SK-N-SH treated with all-trans-retinoic acid at 6 μM for 48 hours (cell line): ENCODE measurements at places on chromosomes 1 and 21.
A peak's percentile ranks its signal among the peaks of the same experiment; 100 is the strongest.

GRCh38 chr21:34182436-34182835 is 109.1 kb downstream of the MRPS6 start:
- no peak for ATAC-seq

DNA sequence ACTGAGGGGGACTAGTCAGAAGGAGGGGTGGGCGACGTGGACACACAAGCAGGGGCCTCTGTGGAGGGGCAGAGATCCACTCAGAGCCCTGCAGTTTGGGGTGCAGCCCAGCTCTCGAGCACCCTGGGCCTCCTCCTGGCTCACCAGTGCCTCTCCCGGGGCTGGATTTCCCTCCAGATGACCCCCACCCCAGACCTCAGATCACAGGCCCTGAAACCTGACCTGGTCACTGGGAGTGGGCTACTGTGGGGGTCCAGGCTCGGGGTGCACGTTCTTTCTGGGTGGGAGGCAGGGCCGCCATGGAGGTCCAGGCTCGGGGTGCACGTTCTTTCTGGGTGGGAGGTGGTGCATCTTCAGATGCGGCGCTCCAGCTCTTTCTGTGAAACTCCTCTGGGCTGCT is 10.3 kb upstream of the LHX4 start:
- no peak for ATAC-seq

DNA sequence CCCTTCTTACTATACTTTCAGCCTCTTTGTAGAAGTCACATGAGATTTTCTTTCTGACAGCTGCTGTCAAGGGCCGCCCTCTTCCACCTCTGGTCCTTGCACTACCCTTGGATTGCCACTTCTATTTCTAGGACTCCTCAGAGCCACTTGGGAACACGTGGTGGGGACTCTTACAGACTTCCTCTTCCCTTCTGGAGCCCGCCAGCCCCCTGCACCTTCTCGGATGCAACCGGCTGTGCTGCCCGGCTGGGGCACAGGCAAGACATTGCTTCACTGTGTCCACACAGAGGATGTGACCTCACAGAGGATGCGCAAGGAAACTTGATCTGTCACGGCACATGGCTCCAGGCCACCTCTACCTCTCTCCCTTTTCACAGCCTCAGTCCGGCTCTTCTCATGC is 2.4 kb upstream of the IKBKE start:
- ATAC-seq = no peak

- peak; percentile 23; the same call in 2 of the 3 replicates for ATAC-seq
Observed at GRCh38 chr1:30879940-30880677, 28.4 kb downstream of the SDC3 start.

DNA sequence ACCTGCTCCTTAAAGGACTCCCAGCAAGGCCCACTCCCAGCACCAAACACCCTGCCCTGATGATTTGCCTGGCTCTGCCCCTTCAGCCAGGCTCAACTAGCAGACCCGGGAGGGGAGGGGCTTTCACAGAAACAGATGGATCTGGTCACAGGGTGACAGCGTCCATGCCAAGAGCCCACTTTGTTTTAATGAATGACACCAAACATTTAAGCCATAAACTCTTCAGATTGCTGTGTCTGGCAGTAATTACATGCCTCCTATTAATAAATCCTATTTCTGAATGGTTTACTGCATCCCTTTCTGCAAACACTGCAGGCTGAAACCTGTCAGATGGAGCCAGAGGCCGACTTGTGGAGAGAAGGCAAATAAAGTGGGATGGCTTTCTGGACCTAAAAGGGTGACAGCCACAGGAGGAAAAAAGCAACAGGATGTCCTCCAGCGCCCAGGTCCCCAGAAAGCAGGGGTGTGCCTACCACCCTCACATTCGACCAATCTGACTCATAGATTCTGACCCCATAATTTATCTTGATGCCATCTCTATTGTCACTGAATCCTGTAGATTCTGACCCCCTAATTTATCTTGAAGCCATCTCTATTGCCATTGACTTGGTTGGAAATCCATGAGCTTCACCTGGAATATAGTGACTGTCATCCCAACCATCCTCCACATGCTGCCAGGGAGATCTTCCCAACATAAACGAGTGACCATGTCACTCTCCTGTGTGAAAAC is 200.9 kb downstream of the PLPP3 start:
- peak; percentile 11; the same call in 1 of the 3 replicates for ATAC-seq

DNA sequence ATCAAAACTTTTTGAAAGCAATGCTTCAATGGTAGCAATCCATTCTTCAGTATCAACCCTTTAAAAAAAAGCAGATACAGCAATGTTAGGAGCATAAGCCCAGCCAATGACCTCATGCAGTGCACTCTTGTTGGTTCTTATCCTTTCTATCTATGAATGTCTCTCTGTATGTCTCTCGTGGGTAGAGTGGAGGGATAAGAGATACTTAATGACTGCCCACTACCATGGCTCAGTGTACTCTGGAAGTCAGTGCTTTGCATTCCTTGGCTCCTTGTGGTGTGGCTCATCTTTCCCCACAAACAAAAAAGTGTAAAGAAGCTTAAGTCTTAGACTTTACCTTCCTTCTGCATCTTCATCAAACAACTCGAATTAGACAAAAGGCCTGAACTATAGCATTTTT is 50.3 kb downstream of the PCSK9 start:
- no peak; the same call in 2 of the 3 replicates for ATAC-seq

DNA sequence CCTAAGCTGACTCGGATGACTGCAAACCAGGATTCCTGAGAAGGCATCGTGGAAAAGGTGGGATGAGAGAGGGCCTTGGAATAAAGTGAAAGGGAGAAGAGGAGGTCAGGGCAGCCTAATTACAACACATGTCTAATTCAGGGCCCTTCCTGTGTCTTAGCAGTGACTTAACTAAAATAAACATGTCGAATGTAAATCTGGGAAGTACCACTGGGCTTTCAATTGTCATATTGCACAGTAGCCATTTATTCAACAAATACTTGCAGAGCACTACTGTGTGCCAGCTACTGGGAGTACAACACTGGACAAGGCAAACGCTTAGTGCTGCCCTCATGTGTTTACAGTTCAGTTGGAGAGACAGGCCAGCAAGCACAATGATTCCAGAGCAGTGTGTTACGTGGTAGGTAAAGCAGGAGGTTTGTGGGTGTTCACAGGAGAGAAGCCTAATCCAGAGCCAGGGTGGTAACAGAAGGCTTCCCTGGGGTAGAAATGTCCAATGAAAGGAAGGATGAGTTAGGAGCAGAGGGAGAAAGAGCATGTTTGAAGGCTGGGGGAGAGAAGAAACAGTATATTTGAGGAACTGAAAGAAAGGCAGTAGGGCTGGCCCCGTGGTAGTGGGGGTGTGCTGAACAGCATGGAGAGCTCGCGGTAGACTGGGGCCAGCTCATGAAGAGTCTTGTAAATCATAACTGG is 38.0 kb upstream of the RASAL2 start:
- ATAC-seq = peak; percentile 20; the same call in 2 of the 3 replicates

GRCh38 chr1:231395076-231395997 is 26.8 kb downstream of the EGLN1 start:
- ATAC-seq = peak; percentile 88

DNA sequence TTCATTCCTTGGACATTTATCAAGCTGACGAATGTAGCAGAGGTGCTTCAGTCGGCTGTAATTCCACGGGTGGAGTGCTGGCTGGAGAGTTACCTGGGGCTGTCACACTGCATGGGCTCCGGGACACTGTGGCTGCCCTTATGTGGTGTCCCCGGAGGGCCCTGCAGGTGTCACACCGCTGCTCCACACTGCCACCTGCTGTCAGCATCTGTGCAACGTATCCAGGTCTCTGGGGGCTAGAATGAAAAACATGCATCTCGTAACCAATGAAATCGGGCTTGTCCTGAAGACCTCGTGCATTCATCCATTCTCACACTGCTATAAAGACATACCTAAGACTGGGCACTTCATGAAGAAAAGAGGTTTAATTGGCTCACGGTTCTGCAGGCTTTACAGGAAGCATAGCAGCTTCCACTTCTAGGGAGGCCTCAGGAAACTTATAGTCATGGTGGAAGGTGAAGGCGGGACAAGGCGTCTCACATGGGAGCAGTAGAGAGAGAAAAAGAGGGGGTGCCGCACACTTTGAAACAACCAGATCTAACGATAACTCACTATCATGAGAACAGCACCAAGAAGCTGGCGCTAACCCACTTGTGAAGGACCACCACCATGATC is 46.7 kb upstream of the PCBP3 start:
- peak; percentile 94 for ATAC-seq

GRCh38 chr1:79519084-79519760 is 512.7 kb upstream of the ADGRL4 start:
- no peak for ATAC-seq

GRCh38 chr1:70779571-70779970 is 268.0 kb downstream of the PTGER3 start:
- peak; percentile 55; the same call in 2 of the 3 replicates for ATAC-seq

DNA sequence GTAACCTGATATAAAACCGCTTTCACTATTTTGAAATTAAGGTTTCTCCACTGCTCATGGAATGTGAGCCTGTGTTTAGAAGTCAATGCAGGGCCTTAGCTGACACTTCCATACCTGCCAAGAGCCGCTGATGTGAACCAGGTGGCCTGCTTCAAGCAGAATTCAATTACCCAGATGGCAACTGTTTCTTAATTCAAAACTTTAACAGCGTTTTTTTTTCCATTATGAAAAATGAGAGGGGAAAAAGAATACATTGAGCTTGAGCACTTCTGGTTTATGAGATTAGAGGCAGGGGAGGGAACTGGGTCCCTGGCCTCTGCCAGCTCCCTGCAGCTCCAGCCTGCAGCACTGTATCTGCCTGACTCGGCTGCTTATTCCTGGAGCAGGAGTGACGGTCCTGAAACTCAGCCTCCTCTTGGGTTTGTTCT is 7.7 kb upstream of the ATP1A1 start:
- peak; percentile 97 for ATAC-seq

DNA sequence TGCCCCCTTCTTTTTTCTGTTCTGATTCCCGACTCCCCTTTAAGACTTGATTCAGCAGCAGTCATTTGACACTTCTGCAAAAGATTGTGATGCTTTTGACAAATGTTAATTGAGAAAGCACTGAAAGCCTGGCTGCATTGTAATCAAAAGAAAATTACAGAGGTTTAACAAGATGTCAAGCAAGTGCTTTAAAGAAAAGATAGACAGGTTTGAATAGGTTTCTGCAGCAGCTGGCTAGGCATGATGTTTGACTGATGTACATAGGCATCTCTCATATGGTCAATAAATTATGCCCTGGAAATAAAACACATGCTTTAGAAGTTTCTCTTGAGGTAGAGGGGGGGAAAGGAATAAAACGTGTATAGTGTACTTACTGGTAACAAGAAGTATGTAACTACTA is 147.8 kb downstream of the ADGRL2 start:
- ATAC-seq = no peak

DNA sequence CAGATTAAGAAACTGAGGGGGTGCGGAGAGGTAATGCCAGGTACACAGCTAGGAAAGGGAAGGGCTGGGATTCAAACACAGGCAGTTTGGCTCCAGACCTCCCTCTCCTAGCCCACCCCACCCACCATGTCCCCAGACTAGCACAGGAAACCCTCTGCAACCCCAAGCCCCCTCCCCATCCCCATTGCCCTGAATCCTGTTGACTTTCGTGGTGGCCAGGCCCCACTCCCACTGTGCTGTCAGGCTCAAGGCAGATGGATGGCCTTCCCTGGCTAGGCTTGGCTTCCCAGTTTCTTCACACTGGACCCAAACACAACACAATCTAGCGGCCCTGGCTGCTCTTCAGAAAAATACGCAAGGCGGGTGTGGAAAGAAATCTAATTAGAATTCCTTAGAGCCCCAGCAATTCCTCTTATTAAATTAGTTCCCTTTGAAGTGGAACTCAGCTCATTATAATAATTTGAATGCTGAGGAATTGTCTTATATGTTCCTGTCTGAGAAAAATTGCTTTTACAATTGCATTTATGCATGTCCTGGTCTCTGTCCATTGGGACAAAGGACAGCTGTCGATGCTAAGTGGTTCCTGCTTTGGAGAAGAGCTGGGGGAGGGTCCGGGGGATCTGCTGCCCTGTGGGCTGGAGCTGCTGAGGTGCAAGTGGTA is 97.4 kb downstream of the SYF2 start:
- no peak for ATAC-seq

GRCh38 chr1:232682248-232682647 is 52.3 kb upstream of the SIPA1L2 start:
- ATAC-seq = no peak

- no peak for ATAC-seq
Observed at GRCh38 chr1:92065042-92065441, 10.2 kb downstream of the SETSIP start.

DNA sequence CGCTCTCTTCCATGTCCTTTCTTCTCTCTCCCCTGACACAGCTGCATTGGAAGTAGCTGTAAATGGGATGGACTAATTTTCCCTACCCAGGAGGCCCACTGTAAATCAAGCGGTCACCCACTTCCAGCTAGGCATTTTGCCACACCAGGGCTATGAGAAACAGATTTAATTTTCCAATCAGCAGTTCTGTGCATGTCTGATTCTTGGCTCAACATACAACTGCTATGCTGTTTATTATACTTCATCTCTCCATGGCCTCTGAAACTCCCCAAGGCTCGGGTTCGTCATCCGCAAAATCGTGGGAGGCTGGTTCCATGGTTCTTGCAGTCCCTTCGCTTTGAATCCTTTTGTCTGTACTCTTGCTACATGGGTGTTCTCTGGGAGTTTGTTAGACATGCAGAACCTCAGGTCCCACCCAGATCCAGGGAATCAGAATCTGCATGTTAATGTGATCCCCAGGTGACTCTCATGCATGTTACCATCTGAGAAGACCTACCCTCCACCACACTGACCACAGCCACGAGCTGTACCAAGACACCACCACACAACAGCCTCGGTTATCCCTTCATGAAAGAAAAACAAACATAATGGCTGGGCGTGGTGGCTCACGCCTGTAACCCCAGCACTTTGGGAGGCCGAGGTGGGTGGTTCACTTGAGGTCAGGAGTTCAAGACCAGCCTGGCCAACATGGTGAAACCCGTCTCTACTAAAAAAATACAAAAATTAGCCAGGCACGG is 190.5 kb downstream of the GABPA start:
- no peak for ATAC-seq

- ATAC-seq = no peak
Observed at GRCh38 chr1:82894635-82895034, 1093.9 kb downstream of the ADGRL2 start.

DNA sequence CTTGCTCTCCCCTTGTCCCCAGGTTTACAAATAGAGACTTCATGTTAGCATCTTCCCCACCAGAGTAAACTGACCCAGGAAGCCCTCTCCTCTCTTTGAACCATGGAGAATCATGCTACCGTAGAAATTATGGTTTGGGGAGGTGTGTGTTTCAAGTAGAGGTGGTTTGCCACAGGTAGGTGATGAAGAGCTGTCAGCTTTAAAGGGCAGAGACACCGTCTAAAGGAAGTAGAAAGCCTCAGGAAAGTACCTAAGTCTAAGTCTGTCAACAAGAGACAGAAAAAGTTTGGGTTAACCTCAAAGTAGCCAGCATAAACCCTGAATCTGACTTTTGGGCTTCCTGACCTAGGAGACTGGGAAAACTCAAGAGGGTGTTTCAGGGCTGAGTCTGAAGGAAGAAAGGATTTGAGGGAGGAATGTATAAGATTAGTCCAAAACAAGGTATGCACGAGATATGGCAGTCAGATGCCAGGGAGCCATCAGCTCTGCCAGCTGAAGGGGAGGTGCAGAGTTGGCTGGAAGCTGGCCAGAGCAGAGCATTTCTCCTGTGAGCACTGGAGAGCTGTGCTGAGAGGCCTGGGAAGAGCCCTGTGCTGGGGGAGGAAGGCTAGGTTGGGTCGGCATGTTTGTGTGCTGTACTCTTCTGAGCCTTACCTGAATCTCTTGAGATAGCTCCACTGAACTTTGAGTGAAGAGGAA is 14.3 kb downstream of the ADAMTSL4 start:
- peak; percentile 1 for ATAC-seq
